ENCODE measurements at places on chromosomes 7 and 10. TPM values are rescaled to one million over a fixed set of nuclear protein-coding genes. Genes with fewer than 3 reads are reported as not detected.
A peak's percentile ranks its signal among the peaks of the same experiment; 100 is the strongest.

DNA sequence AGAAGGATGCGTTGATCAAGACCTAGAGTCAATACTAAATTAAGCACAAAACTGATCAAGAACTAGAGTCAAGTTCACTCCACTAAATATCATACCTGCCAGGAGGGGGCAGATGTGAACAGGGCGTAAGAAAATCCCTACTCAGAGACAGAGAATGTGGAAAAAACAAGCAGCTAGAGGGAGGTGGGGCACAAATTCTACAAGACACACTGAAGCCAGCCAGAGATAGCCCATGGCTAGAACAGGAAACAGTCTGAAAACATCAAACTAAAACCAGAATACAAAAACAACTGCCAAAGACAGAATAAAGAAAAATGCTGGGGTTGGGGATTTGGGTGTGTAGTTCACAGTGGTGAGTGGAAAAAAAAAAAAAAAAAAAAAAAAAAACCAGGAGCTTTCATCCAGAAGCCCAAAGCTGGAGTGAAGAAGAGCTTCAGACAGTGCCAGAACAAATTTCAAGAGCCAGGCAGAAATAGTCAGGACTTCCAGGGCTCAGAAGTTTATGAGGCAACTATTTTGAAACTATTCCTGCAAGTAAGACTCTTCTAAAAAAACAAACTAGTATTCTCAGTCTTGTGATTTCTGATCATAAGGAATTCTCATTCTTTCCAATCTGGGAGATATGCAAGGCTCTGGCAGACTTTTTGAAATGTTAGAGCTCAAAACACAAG is 118.3 kb downstream of the CCDC71L start:
- DNase-seq, result peak; percentile 65

DNA sequence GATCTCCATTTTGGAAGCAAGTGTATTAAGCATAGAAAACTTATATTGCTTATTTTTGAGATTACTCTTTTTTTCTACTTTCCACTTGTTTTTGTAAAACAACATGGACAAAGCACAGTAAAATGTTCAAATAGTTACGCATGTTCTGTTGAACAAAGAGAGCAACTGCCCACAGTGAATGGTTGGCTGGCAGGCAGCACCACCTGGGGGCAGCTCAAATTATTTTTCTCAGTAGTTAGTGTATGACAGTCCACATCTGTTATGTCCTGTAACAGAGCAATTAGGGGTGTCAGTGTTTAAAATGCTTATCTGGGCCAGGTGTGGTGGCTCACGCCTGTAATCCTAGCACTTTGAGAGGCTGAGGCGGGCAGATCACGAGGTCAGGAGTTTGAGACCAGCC is 46.1 kb upstream of the CACUL1 start:
- DNase-seq, result peak; percentile 68

DNA sequence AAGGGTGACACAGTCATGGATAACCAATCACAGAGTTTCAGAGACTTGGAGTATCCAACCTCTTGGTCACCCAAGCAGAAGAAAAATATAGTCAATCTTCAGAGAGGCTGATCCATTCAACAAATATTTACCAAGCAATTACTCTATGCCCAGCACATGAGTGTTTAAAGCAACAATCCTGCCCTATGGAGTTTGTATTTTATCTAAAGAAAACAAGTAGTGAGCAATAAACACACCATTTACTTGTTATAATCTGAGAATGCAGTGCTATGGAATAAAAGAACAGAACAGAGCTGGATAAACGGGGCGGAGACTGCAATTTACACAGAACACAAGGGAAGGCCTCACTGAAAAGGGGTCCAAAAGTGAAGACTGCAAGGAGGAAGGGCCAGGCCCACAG is 63.8 kb downstream of the GRB10 start:
- no peak for DNase-seq

DNA sequence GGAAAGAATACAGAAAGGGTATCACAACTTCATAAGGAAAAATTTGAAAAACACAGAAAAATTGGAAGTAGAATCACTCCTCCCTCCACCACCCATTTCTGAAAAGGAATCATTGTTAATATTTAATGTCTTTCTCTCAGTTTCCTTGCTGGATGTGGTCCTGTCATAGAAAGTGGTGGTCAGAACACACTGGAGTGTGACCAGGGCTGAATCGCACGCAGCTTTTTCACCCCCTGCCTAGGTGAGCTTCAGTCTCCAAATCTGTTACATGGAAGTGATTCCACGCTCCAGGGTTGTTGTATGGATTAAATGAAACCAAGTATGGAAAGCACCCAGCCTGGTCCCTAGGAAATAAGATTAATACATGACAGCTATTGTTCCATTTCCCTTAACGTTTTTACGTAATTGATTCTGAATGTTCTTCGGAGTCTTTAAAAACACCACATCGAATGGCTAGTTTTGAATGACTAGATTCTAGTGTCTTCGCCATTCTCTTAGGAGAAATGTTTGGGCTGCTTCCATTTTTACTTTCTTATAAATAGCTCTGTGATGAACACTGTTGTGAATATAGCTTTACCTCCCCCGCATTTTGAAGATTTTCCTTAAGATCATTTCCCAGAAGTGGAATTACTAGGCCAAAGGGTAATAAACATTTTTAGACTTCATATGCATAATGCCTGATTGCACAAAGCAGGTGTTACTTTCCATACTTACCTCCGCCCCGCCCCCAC is 10.9 kb upstream of the DUSP5 start:
- no peak for DNase-seq

GRCh38 chr10:127776816-127777215 is 39.8 kb downstream of the FOXI2 start:
- DNase-seq, result no peak

DNA sequence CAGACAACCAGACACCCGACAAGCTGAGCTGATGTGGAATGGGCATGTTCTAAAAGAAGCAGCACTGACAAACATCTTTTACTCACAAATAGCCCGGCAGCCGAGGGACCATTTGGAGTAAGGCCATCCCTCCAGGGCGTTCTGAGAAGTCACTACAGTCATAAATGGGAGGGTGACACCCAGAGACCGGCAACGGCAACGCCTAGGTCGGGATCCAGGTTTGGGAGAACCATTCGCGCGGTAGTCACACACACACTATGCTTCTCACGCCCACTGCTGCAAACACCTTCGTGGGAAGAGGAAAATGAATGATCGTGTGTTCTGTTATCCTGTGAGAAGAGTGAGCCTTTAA is 9.8 kb downstream of the TNS3 start:
- DNase-seq, result no peak

Gene SFMBT2
- 0.20 TPM for polyA plus RNA-seq

Data from SK-N-SH (cell line).